Thoracic aorta (tissue), 2 donors: ENCODE measurements at places on chromosomes 16 and 17. TPM values are rescaled to one million over a fixed set of nuclear protein-coding genes. Genes with fewer than 3 reads are reported as not detected.

DNA sequence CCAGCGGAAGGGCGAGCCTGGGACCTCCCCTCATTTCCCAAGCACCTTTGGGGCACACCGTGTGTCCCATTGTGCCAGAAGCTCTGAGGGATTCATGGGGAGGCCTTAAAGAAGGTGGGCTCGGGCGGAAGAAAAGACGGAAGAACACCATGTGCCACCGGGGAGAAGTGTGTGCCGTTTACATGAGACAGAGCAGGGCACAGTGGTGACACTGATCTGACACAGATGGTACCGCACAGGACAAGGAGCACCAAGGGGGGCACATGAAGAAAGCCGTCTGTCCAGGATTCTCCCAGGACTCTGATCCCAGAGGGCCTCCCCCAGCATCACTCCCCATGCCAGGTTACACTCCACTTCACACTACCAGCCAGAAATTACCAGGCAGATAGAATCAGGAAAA is 128.7 kb upstream of the CHMP6 start:
- DNase-seq, result no peak

EPN3 gene
- 1.4 TPM for total RNA-seq

DNA sequence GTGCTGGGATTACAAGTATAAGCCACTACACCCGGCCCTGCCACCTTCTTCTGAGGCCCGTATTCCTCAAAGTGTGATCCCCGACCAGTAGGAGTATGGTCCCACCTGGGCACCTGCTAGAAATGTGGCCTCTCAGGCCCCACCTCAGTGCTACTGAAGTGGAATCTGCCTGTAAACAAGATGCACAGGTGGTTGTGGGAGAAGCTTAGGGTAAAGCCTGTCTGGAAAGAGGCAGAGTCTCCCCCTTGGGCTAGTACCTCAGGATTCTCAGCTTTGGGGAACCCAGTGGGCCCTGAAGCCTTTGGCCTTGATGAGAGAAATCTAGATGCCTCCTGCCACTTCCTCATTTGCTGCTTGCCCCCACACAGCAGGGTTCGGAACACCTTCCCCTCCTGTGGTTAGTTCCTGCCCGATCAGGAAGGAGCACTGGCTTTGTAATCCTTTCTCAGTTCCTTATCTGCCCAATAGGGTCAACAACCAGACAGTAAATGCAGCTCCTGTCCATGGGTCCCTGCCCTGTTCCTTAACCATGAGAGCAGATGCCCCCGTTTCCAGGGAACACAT is 25.2 kb downstream of the TK2 start:
- no peak for DNase-seq

- DNase-seq, result no peak
Observed at GRCh38 chr16:20910781-20911321, 10.3 kb downstream of the LYRM1 start.

- no peak for DNase-seq
Observed at GRCh38 chr16:77970371-77970770, 52.0 kb upstream of the CLEC3A start.

DNA sequence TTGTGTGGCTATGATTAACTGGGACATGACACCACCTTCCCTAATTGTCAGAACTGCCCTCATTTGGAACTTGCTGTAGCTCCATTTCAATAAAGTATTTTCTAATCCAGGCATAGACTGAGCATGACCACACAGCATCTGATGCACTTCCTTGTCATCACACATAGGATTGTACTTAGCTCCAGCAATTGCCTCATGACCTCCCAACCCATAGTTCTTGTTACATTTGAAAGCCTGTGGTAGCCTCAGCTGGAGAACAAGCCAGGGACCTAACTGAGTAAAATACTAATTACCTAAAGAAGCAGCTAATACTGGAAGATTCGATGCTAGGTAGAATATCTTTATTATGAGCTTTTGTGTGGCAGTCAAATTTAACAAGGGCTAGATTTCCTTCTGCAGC is 187.3 kb upstream of the KIF2B start:
- DNase-seq, result no peak

DNA sequence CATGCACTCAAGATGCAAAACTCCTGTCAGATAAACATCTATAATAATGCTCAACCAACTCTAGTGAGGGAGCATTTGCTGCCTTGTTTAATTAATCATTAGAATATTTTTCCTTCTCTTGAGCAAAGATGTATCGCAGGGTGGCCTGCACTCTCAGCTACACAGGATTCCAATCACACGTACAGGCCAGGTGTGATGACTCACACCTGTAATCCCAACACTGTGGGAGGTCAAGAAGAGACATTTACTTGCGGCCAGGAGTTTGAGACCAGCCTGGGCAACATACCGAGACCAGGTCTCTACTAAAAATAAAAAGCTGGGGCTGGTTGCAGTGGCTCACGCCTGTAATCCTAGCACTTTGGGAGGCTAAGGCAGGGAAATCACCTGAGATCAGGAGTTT is 49.1 kb downstream of the ARHGAP17 start:
- DNase-seq, result no peak

- no peak for DNase-seq
Observed at GRCh38 chr17:73156887-73157520, 7.8 kb upstream of the SSTR2 start.

DNA sequence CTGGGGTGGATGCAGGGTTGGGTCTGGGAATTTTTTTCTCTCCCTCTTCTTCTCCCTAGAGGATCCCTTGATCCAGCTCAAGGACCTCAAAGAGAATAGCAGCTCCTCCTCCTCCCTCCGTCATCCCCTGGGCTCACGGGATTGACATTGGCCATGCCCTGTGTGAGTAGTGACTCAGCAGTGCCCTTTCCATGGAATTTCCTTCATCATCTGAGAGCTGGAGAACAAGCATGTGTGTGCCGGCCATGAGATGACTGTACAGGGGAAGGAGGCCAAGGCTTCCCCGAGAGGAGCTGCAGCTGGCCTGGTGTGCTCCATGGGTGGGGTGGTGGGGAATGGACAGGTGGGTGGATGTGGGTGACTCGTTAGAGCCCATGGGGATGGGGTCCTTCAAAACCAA is 8.9 kb upstream of the WSCD1 start:
- DNase-seq, result peak; percentile 36

GRCh38 chr17:29722411-29723198 is 99.9 kb upstream of the CORO6 start:
- DNase-seq, result no peak

- DNase-seq, result no peak
Observed at GRCh38 chr16:50103764-50104163, 38.0 kb downstream of the HEATR3 start.

- DNase-seq, result no peak
Observed at GRCh38 chr16:27920391-27920891, 143.1 kb downstream of the GSG1L start.

DNA sequence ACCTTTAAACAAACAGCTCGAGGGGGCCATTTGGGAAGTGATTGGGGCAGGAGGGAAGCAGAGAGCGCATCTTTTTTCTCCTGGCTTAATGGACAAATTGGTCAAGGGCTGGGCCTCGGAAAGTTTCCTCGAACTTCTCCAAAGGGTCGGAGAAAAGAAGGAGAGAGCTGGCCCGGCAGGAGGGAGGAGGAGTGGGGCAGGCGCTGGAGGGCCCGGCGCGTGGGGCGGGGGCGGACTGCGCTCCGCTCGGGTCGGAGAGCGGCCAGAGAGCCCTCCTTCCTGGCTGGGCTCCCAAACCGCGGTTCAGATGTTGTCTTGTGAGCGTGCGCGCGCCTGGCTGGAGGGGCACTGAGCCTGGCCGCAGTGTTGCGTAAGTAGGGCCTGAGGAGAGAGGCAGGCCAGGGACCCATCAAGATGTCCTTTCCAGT is 1.2 kb downstream of the MMP2 start:
- peak; percentile 60 for DNase-seq

SLFN11 gene
- total RNA-seq, result 53.5 TPM

- no peak for DNase-seq
Observed at GRCh38 chr16:71453036-71453435, 9.0 kb downstream of the ZNF23 start.

- no peak for DNase-seq
Observed at GRCh38 chr16:81630635-81631031, 148.5 kb upstream of the PLCG2 start.

- DNase-seq, result no peak
Observed at GRCh38 chr17:61219460-61219859, 180.2 kb upstream of the TBX2 start.

KRT28 gene
- total RNA-seq, result not detected

- no peak for DNase-seq
Observed at GRCh38 chr16:3761375-3762106, 44.2 kb upstream of the TRAP1 start.

TXNL4B gene
- 38.6 TPM for total RNA-seq

DNA sequence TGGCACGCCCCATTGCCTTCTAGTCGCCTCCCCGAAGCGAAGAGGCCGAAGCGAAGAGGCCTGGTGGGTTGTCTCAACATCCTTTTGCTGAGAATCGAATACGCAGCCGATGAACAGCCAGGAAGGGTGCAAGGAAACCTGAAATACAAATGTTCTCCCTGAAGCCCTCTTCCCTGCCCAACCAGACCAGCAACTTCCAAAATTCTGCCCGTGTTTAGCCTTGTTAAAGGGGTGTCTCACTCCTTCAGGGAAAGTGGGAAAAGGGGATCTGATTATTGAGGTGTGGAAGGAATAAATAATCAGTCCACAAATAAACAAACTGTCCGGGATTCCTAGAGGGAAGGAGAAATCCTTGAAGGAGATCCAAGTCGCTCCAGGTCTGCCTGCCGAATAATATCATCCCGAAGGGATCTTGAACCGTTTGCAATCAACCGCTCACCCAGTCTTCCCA is 1.4 kb upstream of the FOXC2 start:
- no peak for DNase-seq

- no peak for DNase-seq
Observed at GRCh38 chr16:67155295-67156142, 4.2 kb downstream of the TRADD start.

- no peak for DNase-seq
Observed at GRCh38 chr17:80475910-80476876, at the start of gene NPTX1. Gene NPTX1, minus strand, starts transcription at chr17:80476607. Its CDS starts 161 bp downstream, at chr17:80476446.

GRCh38 chr16:49554681-49555080 is 181.1 kb downstream of the C16orf78 start:
- no peak for DNase-seq

GRCh38 chr16:16073891-16074881 is 124.8 kb downstream of the ABCC1 start:
- no peak for DNase-seq

CCL17 gene
- total RNA-seq, result not detected

DNA sequence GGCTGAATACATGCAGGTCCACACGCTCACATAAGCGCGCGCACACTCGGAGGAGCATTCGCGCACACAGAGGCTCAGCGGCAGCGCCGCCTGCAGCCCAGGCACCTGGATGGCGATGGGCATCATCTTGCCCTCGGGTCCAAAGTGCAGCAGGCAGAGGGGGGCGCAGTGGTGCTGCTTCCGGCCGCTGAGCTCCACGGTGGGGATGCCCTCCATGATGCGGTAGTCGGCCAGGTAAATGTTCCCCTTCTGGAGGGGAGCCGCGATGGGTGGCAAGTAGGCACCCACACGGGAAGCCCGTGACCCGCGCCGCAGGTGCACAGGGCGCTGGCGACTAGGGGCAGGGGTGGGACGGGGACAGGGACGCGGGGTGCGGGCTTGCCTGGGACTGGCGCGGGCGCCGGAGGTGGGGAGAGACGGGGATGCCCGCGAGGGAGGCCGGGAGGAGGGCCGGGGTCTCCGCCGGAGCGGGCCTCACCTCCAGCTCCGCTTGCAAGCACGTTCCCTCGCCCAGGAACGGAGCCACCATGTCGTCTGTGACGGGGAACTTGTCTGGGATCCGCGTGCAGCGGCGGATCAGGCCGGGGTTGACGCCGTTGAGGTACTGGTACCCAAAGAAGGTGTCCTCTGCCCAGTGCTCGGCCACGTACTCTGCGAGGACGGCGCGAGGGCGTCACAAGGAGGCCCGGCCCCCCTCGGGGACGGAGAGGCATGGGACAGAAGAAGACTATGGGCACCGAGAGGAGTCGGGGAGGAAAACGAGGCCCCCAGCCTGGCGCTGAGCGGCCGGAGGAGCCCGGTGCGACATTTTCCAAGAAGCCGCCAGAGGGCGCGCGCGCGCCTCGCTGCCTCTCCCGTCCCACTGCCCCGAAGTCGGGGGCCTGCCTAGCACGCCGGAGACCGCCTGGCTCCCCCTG is 8.0 kb downstream of the ALOX12B start:
- no peak for DNase-seq

- DNase-seq, result no peak
Observed at GRCh38 chr17:74840989-74841666, 18.6 kb downstream of the GRIN2C start.

HAS3 gene
- total RNA-seq, result 2.7 TPM

- no peak for DNase-seq
Observed at GRCh38 chr17:79597996-79598895, 12.6 kb downstream of the RBFOX3 start.

DNA sequence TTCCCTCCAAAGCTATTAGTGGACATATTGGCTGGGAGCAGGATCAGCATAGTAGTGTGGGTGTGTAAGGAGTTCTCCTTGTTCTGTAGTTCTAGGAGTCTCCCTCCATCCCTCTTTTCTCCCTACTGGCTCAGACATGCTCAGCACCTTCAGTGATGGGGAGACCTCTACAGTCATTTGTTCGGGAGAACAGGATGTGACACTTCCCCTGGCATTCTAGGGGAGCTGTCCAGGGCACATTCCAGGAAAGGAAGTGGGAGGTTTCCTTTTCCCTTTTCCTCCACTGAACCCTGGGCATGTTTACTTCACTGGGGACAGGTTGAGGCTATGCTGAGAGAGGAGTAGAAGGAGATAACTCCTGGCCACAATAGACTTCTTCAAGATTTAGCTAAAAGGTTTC is 86.5 kb downstream of the MYH13 start:
- DNase-seq, result no peak

- DNase-seq, result no peak
Observed at GRCh38 chr16:12265108-12265507, 288.6 kb downstream of the SNX29 start.

GRCh38 chr17:20800146-20800545 is 220.6 kb downstream of the CDRT15L2 start:
- DNase-seq, result no peak

DNA sequence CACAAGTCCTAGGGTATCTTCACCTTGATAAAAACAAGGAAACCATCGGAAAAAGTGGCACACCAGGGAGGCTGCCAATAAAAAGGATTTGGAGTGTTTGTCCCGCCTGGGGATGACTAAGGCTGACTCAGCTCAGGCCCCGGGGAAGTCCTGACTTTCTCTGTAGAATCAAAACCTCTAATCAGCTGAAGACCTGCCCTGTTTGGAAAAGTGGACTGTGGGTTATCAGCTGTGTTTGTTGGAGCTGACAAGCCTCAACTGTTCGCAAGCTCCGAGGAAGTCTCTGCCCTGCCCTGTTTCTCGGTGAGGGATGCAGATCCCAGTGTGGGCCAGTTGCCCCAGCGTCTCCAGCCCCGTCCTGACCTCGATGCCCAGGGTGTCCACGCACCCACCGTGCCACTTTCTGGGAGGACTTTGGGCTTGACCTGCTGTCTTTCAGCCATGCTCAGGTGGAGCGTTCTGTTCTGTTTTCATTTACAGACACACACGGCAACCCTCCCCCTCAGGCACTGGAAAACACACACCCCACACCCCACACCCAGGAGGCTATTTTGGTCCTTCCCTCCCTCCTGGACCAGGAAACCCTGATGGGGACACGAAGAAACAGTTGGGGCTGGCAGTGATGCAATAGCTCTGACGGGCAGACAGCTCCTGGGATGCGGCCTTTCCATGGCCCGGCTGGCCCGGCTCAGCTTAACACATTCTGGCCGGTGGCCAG is 27.6 kb upstream of the PITPNA start:
- peak; percentile 62 for DNase-seq
